ENCODE measurements at places on chromosomes 1 and 21.

- DNase-seq: no peak
These were observed 616.1 kb upstream of the ADAMTS5 start for GRCh38 chr21:27582948-27583430.

GRCh38 chr1:94355485-94355980 is 62.7 kb upstream of the ABCD3 start:
- DNase-seq: no peak

DNA sequence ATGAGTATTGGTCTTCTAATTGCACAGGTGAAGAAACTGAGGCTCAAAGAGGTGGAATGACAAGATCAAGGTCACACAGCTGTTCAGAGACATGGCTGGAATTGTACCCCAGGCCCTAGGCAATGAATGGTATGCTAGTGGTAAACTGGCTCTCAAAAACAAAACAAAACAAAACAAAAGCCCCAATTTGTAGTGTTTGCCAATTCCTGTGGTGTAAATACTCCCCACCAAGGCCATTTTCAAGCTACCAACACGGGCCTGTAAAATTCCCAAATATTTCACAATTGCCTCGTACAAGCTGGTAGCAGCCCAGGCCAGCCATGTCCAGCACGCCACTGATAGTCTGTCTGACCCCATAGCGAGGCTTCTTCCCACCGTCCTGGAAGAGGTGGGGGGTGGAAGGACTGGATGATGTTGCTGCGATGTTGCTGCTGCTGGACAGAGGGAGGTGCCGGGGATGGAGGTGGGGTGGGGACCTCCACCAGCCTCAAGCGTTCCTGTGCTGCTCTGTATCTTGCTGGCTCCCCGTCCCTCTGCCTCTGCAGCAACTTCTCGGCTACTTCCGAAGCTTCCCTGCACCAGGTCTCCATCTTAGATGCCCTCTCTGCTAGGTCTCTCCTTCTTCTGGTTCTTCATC is 62.2 kb upstream of the RUNX3 start:
- no peak for DNase-seq

DNA sequence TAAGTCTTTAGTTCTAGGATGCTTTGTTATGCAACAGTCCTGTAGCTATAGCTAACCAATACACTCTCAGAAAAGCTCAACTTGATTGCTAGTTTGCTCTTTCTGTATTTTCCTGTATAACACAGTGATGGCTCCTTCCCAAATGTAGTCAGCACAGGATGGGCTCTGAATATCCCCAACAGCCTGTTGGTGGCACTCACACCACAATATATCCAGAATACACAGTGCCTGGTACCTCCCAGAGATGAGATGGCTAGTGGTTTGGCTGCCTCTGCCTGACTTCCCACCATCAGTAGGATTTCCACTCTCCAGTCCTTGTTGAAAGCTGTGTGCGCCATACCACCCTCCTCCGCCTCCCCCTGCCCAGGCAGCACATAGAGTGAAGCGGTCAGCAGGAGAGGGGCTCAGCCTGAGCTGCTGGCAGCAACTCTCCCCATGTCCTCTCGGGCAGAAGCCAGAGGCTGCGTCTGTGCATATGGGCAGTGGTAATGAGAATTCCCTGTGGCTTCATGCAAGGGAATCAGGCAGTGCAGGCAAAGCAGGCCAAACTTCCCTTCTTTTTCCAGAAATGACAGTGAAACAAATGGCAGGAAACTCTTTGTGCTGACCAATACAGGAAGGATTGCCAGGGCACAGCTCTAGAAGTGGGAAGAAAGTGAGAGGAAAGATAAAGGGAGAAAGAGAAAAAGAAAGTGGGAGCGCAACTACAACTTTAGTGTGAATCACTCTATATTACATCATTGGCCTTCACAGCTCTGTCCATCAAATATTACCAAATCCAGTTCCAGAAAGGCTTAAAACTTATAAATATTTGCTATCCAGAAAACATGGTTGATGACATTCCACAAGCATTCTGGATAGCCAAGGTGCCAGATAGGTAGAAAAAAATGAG is 49.7 kb downstream of the LMX1A start:
- no peak for DNase-seq

DNA sequence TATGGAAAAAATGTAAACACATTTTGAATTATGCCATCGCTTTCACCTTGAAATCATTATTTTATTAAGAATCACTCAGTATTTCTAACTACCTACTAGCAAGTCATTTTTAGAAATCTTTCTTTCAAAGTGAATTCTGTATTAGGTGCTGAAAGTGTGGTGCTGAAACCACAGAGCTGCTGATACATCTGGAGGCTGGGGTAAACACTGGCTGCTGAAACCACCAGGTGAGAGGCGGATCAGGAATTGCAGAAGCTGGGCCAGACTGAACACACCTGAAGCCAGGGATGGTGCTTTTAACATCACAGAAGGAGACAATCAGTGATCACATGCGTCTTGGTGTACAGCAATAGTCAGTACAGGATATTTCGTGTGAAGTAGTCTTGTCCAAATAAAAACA is 42.2 kb upstream of the KCNE1 start:
- no peak for DNase-seq

GRCh38 chr1:94156096-94156625 is 35.2 kb upstream of the ABCA4 start:
- no peak for DNase-seq

- peak; percentile 43 for DNase-seq
These were observed at the start of gene TRIM58 for GRCh38 chr1:247857069-247857984. TRIM58 (plus strand) TSS chr1:247857187; CDS start chr1:247857247, 60 bp downstream.

DNA sequence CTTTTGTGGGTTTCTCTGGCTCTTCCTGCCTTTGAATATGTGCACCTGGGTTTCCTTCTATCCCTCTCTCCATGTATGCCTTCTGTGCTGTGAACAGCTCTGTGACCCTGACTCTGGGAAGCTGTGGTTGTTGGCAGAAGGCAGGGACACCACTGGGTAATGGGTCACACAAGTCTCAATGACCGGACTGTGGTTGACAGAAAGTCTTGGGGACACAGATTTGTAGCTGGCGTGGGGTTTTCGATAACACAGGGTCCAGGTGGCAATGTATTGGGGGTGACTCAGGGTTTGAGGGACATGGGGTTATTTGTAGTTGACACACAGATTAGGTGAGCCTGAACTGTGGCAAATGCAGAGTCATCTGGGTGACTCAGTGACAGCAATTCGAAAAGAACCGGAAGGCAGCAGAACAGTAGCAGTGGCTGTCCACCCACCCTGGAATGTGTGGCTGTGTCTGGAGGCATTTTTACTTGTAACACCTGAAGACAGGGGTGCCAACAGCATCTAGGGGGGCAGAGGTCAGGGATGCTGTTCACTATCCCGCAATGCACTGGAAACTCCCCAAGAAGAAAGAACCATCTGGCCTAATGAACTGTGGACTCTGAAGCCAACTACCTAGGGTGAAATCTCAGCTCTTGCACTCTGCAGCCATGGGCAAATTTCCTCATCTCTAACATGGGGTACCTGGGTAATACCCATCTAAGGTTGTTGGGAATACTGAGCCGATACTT is 13.0 kb upstream of the SLC6A9 start:
- no peak for DNase-seq

GRCh38 chr1:25008192-25008485 is 78.1 kb upstream of the RUNX3 start:
- DNase-seq: no peak

- peak; percentile 40 for DNase-seq
These were observed 6.2 kb downstream of the S100A7A start for GRCh38 chr1:153422450-153423068.

GRCh38 chr21:42997053-42997452 is 22.7 kb downstream of the PKNOX1 start:
- DNase-seq: no peak

DNA sequence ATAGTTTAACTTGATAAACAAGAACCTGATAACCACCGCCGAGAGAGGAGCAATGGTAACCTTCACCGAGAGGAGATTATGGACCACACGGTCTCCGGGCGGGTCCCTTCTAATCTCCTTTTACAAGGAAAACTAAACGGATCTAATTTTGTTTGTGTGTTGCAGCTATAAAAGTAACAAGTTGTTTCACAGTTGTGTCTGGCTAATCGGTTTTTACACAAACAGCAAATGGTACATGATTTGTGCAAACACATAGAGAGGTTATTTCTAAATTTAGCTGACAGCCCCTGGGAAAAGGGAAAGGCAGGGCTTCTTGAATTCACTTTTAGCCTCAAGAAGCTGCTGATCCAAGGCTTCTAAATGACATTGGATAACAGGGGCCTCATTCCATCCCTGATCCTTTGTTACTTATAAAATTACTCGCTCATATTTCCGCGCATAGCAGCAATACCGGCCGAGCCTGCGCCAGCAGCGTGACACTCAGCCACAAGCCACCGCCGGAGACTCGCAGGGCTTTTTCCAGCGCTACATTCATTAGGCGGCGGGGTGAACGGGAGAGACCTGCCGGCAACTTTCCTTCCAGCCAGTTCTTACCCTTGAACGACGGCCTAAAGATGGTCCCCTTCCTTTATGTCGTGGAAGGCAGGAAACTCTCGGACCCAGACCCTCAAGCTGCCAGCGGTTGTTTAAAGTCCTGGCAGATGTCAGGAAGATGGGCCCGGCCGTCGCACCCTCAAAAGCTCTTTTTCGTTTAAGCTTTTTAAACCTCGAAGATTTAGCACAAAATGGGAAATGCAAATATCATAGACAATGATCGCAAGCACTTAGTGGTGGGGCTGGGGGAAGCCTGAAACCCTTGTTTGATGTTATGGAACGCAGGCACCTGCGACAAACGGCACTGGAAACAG is 4.4 kb downstream of the FOXD3 start:
- peak; percentile 22 for DNase-seq

GRCh38 chr1:240801442-240801841 is 189.5 kb upstream of the GREM2 start:
- DNase-seq: no peak

GRCh38 chr21:18369115-18369514 is 34.5 kb downstream of the TMPRSS15 start:
- DNase-seq: no peak

DNA sequence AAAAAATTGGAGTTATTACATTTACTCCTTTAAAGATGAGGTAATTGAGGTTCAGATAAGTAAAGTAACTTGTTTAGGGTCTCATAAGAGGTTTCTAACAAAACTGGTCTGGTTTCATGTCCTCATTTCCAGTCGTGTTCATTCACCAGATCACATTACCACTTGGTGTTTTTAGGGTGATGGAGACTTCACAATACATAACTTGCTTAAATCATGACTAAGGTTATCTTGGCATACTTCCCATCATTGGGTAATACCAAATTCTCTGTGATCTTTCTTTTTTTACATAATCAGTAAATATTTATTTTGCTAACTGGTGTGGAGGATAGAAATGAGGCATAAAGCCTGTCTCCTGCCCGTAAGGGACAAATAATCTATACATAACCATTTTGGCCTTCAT is 31.6 kb upstream of the RPTN start:
- DNase-seq: no peak

DNA sequence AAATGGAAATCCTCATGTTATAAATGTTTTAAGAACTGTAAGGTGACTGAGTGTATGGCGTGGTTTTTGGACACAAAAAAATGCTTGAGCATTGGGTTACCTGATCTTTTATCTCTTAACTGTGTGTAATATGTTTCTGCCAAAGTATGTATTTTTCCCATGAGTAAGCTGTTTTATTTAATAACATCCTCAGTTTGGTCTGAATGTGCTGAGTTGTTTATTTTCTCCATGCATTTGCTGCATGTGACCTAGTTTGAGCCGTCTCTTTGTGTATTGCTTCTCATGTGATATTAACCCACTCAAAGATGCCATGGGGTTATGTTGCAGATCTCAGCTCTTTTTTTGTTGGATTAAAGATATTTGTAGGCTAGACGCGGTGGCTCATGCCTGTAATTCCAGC is 6.1 kb upstream of the LYPLA2 start:
- no peak for DNase-seq

DNA sequence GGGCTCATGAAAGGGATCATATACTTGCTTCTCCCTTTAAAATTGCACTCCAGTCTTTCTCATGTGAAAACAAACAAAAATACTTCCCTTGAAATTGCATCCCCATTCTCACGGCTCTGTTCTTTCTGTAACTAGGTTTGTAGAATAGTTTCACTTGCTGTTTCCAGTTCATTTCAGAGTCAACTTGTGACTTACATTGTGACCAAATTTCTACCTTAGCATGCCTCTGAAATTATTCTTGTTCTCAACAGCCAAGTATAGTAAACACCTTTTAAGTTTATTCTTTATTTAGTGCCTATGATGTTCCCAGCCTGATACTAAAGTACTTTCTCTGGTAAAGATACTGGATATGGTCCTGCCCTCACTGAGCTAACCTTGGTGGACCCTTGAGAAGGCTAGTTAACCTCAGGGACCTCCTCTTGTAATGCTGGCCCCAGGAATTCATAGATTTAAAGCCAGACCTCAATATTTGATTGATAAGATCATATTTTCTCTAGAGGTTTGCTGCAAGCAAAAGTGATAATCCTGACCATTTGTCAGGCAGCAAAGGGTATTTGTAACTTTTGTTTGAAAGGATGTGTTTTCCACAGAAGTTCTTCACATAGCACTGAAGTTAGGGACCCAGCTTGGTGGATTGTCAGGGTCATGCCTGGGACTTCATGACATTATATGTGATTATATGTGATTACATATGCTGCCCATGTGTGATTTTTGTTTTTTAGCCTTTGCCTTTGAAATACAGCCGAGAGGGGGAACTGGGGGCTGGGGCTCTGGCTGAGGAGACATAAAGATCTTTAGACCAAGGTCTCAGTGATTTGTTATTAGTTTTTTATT is 29.6 kb downstream of the VANGL2 start:
- no peak for DNase-seq
